CD4-positive, alpha-beta T cell treated with Interleukin-15 for 1 hour (primary cell): ENCODE measurements at places on chromosomes 4 and X.

DNA sequence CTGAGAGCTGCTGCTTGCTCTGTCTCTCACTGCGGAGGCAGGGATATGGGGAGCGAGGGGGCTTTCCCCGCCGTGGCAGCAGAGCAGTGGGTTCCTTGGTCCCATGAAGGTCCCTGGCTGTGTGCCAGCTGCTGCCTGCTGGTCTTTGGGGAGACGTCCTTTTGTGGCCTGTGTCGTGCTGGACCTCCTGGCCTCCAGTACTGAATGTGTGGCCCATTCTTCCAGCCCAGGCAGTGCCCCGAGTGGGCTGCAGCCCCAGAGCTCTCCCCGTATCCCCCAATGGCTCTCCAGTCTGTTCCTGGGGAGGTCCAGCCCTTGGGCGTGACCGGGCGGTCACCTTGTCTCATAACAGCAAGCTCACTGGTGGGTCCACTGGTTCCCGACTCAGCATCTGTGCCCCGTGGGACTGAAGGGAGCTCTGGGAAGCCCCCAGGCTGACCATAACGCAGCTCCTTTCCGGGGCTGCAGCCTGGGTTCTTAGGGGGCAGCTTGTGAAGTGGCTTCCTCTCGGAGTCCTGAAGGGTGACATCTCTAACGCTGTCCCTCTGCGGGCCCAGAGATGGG lies 115.6 kb downstream of the SMIM20 start:
- DNase-seq: no peak

- DNase-seq: no peak
Observed at GRCh38 chr4:151429957-151430570, 21.1 kb downstream of the FHIP1A start.

GRCh38 chrX:25433307-25433706 lies 417.5 kb upstream of the ARX start:
- no peak for DNase-seq

GRCh38 chr4:24642981-24643547 lies 58.7 kb upstream of the DHX15 start:
- no peak for DNase-seq

- DNase-seq: no peak
Observed at GRCh38 chr4:39106011-39106410, 44.0 kb downstream of the KLHL5 start.

DNA sequence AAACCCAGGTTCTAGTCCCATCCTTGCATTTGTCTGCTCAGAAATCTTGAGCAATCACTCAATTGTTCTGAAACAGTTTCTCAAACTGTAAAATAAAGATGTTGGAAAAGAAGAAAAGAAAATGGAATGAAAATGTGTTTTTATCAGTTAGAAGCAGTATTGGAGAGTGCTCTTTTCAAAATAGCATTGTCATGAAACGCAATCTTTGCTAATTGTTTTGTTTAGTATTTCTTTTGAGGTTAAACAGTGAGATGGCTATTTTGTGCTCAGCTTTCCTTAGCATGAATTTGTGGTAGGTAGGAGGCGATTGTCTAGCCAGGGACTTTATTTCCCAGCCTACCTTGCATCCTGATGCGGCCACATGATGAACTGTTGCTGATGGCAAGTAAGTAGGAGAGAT lies 10.6 kb upstream of the HPF1 start:
- no peak for DNase-seq

DNA sequence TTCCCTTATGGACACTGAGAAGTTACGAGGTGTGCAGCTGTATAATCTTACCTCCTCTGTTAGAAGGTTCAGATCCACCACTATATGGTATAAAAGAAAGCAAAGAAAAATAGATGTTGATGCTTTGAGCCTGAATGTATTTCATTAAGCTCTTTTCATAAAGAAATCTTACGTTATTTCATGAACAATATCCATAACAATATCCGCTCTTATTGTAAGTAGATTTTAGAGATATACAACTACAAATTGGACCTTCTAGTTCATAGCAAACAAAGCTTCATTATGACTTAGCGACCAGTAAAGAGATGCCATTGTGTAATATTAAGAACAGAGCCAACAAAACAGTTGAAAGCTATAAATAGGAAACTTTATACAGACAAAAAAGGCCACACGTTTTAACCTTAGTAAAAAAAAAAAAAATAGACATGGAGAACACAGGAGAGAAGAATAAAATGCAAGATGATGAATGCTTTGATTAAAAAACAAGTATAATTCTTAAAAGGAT lies 203.6 kb downstream of the PDGFC start:
- no peak for DNase-seq

DNA sequence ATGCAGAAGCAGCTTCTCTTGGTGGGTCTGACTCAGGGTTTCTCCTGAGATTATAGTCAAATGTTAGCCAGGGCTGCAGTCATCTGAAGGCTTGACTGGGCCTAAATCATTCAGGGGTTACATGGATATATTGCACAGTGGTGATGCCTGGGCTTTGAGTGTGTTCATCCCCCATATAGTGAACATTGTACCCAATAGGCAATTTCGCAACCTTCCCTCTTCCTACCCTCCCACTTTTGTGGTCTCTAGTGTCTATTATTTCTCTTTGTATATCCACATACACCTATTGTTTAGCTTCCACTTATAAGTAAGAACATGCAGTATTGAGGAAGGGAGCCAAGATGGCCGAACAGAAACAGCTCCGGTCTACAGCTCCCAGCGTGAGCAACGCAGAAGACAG lies 90.3 kb upstream of the CAMK2D start:
- no peak for DNase-seq

DNA sequence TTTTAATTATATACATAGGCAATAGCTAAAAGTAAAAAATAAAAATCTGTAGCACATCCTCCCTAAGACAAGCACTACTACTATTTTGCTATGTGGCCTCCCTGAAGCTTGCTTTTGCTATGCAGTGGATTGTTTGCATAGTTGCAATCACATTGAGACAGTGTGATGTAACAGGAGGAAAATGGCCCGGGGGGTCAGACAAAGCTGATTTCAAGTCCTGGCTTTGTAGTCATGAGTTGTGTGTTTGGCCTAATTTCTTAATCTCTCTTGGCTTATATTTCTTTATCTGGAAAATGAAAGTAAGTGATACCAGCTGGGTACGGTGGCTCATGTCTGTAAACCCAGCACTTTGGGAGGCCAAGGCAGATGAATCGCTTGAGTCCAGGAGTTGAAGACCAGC lies 166.6 kb downstream of the LHFPL1 start:
- no peak for DNase-seq

- no peak for DNase-seq
Observed at GRCh38 chrX:129653971-129654651, 645 bp downstream of the APLN start.

GRCh38 chr4:187826725-187827124 lies 168.8 kb upstream of the ZFP42 start:
- DNase-seq: no peak

GRCh38 chr4:53427366-53427765 lies 49.9 kb downstream of the FIP1L1 start:
- DNase-seq: no peak

DNA sequence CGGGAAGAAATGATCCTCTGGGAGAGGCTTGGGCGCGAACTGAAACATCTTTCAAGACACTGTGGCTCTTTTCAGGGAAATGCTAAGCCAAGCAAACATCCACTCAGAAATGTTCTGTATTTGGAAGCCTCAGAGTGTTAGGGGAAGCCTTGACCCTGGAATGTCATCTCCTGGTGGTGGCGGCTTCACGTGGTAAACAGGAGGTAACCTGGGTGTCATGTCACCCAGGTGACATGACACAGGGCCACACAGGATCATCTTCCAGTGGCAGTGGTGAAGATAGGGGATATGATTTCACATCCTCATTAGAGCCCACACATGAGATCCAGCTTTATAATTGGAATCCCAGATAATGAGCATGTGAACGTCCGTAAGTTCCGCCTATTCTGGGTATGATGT lies 140.0 kb downstream of the TBL1X start:
- DNase-seq: no peak

DNA sequence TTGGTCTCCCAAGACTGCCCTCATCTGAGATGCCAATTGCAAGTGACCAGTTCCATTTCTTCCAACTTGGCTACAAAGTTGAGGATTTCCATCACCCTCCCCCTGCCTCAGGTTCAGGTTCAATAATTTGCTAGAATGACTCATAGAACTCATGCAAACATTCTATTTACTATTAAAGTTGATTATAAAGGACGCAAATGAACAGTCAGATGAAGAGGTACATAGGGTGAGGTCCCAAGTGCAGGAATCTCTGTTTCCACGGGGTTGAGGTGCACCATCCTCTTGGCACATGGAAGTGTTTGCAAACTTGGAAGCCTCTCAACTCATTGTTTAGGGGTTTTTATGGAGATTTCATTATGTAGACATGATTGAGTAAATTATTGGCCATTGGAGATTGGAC lies 41.0 kb downstream of the FGFBP1 start:
- no peak for DNase-seq

- DNase-seq: no peak
Observed at GRCh38 chr4:61182915-61183314, 17.2 kb upstream of the ADGRL3 start.

- no peak for DNase-seq
Observed at GRCh38 chr4:152586668-152587067, 50.8 kb upstream of the FBXW7 start.

- DNase-seq: no peak
Observed at GRCh38 chr4:64967286-64967685, 558.0 kb upstream of the TECRL start.

DNA sequence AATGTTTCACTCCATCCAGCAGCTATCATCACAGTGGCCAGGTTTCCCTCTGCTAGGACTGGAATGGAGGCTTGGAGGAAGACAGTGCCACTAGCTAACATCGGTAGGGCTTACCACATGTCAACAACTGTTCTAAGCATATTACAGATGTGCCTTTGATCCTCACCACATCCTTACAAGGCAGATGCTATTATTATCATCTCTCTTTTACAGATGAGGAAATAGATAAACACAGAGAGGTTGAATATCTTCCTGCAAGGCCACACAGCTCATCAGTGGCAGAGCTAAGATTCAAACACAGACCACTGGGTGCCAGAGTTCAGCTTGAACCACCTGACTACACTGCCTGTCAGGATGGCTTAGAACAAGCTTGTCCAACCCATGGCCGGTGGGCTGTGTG lies 47.4 kb downstream of the MAMLD1 start:
- DNase-seq: no peak

DNA sequence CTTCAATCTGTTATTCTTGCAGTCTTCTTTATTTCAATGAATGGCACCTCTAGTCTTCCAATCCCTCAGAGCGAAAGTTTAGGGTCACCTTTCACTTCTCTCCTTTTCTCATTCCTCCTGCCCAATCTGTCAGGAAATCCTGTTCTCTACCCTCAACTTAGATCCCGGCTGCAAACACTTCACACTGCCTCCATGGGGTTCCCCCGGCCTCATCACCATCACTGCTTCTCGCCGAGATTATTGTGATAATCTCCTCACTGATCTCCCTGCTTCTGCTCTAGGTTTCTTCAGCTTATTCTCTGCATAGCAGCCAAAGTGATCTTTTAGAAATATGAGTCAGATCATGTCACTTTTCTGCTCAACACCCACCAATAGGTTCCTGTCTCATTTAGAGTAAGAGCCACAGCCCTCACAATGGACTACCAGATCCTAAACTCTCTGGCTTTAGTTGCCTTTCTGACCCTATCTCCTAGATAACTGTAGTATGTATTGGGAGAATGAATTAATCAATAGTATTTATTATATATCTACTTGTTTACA lies 43.6 kb upstream of the TBC1D9 start:
- DNase-seq: no peak

DNA sequence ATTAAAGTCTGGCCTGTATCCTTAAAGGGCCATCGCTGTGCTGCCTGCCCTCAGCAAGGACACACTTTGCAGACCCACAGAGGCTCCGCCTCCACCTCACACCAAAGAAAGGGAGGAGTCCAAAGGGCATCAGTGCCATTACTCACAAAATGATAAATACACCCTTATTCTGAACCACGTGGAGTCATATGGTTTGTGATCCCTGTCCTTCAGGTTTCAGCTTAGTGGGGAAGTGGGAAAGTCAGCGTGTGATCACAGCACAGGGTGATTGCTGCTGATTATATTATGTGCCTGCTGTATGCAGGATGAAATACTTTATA lies 35.9 kb upstream of the MSANTD1 start:
- DNase-seq: no peak

- DNase-seq: no peak
Observed at GRCh38 chr4:168516841-168517240, 20.0 kb downstream of the PALLD start.

DNA sequence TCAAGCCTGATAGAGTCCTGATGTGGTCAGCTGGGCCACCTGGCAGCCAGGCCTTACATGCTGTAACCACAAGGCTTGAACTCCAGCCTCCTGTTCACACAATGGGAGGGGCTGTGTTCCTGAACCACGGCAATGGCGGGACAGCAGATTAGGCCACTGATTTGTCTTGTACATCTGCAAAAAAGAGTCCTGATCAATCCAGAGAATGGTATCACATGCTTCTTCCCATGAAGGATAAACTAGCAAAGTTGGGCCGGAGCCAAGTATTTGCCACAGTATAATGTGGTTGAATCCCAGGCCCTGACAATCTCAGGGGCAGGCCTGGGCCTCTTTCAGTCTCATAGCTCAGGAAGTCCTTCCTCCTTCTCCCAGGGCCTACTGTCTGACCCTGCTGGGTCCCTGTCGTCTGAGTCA lies 2182.5 kb upstream of the AGA start:
- DNase-seq: no peak

DNA sequence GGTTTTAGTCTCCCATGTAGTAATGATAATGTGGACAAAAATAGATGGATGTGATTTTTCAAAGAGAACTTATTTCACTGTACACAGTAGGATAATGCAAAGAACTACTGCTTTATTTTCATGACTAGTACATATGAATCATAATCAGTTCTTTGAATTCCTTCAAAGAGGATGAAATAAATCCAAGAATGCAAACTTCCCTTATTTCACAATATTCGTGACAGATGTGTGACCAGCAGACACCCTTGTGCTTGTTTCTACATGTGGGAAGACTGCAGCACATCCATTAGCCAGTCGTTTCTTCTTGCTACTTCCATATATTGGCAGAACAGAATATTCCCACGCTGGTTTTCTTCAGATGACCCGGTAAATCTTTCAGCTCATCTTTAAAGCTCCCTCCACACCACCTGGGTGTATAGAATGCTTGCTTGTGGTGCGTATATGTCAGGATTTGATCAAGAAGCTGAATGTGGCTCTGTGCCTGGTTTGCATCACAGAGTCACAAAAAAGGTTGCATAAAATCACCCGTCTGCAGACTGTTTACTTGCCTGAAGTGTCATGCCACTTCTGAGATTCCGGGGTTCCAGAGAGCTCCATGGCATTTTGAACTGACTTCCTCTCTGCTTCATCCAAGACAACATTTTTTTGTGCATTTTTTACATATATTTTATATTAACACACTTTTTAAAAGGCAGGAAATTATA lies 47.7 kb upstream of the FAT4 start:
- DNase-seq: no peak

DNA sequence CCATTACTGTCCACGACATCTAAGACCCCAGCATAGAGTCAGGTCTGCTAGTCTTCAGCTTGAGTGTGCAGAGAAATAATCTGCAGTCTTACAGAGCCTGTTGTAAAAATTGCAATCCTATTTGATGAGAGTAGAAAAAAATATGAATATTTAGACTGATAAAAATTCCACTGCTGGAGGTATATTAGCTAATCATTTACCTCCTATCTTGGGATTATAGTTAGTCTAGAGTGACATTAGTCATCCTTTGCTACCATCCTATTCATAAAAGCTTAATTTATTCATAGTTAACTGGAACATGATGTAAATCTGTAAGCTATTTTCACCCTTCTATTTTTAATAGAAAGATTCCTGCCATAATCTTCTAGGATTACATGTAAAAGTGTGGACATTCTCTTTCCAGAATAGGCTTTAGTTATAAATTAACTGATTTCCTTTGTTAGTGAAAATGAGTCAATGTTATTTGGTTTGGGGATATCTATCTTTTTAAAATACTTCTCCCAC lies 26.7 kb downstream of the C4orf54 start:
- no peak for DNase-seq
